ENCODE measurements at places on chromosomes 16 and 17.
A peak's percentile ranks its signal among the peaks of the same experiment; 100 is the strongest.

DNA sequence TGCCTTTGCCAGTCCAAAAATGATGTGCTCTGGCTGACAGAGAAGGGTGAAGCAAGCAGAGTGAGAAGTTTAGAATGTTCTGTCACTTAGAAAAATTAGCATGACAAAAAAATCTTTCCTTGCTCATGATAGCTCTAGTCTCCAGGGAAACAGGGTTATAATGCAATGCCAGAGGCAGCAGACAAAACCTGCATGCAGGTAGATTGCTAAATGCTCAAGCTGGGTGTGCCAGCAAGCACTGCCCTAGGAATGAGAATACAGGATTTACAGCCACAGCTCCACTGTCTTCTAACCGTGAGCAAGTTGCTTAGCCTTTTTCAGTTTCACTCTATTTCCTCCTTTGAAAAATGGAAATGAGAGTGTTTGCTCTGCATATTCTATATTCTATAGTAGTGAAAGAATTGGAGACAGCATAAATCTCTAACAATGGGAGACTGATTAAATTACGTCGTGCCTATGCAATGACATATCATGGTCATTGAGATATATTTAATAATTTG lies 516.6 kb upstream of the C16orf82 start:
- no peak for DNase-seq

- no peak for DNase-seq
Observed at GRCh38 chr17:29461483-29462206, 71.5 kb downstream of the TAOK1 start.

GRCh38 chr16:47069313-47069712 lies 74.4 kb downstream of the NETO2 start:
- DNase-seq, result no peak

DNA sequence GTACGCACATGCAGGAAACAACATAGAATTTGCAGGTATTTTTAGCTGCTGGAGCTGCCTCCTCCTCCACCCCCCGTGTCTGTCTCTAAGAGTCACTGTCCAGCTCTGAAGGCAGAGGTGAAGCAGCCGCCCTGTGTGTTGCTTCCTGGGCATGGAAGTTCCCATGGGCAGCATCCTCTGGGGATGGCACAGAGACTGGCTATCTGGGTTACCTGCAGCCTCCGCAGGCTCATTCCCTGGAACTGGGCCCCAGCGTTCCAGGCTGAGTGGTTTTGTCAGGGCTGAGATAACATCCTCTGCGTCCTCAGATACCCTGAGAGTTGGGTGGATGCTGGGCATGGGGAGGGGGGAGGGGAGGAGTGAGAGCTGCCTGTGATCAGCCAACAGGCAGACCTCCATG lies 41.5 kb upstream of the MRTFB start:
- no peak for DNase-seq

- DNase-seq, result no peak
Observed at GRCh38 chr17:81043725-81044427, 8.9 kb downstream of the BAIAP2 start.

DNA sequence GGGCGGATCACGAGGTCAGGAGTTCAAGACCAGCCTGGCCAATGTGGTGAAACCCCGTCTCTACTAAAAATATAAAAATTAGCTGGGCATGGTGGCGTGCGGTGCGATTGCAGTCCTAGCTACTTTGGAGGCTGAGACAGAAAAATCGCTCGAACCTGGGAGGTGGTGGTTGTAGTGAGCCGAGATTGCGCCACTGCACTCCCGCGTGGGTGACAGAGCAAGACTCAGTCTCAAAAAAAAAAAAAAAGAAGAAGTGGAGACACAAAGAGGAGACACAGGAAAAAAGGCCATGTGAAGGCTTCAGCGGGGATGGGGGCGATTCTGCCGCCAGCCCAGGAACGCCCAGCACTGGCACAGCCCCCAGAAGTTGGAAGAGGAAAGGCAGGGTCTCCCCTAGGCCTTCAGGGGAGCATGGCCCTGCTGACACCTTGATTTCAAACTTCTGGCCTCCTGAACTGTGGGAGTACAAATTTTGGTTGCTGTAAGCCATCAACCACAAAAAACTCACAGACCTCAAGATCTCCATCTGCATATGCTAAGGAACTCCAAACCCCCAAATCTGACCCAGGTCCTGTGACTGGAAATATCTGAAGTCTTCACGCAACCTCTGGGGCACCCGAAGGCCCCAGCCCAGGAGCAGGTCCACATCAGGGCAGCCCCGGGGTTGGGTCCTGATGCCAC lies 7.0 kb downstream of the SGSH start:
- DNase-seq, result no peak

GRCh38 chr17:21001111-21001812 lies 41.5 kb downstream of the USP22 start:
- no peak for DNase-seq

- DNase-seq, result no peak
Observed at GRCh38 chr16:9957002-9957401, 225.2 kb downstream of the GRIN2A start.

DNA sequence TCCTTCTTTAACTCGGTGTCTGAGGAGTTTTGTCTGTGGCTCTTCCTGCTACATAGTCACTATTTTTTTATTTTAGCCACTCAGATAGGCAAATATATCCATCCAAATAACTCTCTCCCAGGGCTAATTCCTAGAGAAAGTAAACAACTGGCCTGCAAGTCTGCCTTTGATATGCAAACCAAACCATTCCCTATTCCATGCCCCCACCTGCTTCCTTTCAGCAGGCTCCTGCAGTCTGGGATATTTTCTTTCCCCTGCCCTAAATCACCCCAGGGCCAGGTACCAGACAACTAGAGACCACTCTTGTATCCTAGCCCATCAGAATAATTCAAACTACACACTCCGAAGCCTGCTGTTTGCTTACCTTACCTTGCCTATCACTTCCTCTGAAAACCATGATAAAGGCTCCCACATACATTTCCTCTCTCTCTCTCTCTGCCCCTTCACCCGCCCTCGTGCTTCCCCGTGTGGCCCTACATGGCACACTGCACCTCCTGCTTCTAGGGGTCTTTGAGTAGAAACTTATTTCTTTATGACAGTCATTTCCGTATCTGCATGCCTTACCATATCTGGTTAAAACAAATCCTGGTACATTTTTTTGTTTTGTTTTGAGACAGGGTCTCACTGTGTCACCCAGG lies 8.3 kb downstream of the CD300H start:
- peak; percentile 28 for DNase-seq

DNA sequence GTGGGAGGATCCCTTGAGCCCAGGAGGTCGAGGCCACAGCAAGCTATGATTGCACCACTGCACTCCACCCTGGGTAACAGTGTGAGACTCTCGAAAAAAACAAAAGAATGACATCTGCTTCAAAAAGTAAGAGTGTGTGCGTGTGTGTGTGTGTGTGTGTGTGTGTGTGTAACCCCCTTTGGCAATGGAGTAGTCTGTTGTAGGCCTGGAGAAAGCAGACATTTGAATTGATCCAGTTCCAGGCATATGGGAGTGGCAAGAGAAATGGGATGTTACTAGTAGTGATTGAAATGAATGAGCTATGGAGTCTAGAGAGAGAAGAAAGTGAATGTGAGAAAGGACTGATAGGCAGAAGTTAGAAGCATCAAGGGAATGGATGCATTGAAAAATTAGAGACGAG lies 9.9 kb downstream of the CASC3 start:
- no peak for DNase-seq

Data from NCI-H510A treated with DMSO at 0.1 percent for 48 hours (cell line).